Subcutaneous adipose tissue (tissue), 4 donors: ENCODE measurements at places on chromosomes 11 and 22. TPM values are rescaled to one million over a fixed set of nuclear protein-coding genes. Genes with fewer than 3 reads are reported as not detected.

The CABP4 gene
- total RNA-seq: 1.1 TPM

The SLC6A5 gene
- not detected for total RNA-seq

The CHRM4 gene
- total RNA-seq: not detected

The GLB1L3 gene
- total RNA-seq: not detected

The CHRM1 gene
- not detected for total RNA-seq
